ENCODE measurements at places on chromosomes 7 and 10.

DNA sequence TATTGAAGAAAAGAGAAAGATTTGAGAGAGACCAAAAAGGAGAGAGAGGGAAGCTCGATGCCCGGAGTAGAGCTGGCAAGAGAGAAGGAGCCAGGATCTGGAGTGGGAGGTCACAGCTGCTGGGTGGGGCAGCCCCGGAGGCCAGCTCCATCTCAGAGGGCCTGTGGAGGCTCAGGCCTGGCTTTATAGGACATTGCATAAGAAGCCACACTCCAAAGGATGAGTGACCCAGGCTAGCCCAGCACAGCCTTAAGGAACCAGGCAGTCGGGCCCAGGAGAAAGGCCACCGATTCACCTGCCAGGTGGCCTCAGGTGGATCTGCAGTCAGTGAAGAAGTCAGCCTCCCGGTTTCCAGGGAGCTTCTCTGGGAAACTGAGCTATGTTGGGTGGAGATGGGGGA, 676 bp downstream of the PLAC9 start:
- no peak for DNase-seq

DNA sequence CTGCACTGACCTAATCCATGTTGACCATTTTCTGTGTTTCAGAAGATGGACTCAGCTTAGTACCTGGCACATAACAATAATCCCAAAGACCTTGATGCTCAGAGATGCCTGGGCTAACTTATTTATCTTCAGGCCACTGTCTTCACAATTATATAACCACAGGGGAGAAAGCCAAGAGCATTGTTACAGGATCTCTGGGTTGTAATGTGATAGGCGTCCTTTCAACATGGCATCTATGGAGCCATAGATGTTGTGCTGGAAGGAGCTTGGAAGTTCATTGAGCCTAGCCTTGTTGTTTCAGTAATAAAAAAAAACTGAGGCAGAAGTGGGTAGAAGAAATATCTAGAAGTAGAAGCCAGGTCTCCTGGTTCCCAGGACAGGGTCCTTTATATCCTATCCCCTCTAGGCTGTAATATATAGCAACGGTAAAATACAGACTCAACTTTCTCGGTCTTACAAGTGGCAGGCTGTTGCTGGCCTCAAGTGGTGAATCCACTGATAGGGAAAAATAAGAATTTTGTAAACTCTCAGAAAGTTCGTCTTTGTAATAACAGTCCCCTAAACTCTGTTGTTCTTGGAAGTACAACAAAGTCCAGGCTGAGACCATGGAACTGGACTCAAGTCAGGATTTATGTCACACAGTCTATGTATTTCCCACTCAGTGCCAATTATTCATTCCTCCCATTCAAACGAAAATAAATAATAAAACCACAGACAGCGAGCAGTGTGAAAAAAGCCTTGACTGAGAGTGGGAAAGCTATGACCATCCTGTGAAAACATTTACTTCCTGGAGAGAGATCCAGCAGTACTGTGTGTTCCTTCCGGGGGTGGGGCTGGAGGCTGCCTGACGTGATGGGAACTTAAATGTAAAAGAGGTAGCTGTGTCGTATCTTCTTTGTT, 277.6 kb downstream of the REEP3 start:
- no peak for DNase-seq

DNA sequence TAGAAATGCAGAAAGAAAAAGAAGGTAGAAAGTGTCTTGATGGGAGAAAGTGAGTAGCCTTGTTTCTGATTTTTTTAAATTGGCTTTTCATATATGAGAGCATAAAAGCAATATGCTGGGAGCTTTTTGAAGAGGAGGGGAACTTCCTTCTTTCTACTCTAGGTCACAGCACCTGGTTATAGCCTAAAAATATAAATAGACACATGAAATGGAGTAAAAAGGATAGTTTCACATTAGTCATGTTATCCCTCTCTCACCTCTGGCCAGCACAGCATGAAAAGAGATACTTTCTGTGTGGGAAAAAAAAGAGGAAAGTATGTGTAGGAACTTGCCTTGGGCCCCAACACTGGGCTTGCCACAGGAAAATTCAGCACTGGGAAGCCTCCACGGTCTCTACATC, 292.2 kb upstream of the ZWINT start:
- DNase-seq: no peak

GRCh38 chr10:86375204-86375603, 8.6 kb upstream of the GRID1 start:
- DNase-seq: no peak

DNA sequence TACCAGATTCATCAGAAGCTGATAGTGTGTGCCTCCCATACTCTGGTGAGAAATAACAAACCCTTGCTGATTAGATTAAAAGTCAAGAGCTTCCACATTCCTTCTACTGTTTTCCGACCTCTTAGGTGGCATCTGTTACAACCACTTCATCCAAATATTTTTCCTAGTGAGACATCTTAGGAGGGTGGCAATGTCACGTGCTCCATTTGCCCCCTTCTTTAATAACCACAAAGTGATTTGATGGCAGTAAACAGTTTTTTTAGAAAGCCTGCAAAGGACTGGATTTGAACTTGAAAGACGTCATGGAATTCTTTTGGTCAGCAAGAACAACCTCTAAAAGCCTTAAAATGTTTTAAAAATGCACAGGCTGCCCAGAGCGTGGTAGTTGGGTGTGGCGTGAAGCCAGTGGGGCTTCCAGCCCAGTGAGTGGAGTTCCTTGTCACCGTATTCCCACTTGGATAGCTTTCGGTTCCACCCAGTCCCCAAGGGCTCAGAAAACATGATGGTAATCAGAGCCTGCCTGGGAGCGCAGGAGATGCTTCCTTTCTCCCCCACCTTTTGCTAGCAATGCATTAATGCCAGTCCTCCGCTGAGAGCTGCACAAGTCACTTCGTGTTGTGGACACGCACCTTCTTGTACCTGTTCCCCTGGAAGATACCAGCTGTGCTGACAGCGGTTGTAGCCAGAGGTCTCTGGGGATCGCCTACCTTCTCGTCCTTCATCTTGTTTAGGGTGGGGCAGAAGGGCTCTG, 256.4 kb downstream of the KIAA1217 start:
- DNase-seq: no peak

DNA sequence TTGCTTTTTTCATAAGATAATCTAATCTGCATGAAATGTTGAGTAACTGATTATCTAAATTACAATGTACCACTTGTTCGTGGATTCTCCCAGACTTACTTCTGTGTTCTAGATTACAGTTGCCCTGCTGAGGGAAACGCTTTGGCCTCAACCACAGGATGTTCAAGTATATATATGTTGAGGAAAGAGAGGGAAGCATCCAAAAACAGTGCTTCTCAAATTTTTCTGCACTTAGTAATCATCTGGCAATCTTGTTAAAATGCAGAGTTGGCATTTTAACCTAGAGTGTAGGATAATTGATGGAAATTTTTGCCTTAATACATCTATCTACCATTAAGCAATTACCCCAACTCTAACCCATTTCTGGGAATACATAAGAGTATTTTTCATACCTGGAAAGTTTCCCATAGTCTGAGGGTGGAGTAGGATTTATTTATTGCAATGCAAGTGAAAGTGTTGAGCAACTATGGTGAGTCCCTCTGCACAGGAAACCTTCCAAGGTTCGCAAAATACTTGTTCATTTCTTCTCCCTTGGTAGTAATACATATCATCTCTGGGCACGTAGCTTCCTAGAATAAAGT, 59.6 kb upstream of the C1GALT1 start:
- no peak for DNase-seq

DNA sequence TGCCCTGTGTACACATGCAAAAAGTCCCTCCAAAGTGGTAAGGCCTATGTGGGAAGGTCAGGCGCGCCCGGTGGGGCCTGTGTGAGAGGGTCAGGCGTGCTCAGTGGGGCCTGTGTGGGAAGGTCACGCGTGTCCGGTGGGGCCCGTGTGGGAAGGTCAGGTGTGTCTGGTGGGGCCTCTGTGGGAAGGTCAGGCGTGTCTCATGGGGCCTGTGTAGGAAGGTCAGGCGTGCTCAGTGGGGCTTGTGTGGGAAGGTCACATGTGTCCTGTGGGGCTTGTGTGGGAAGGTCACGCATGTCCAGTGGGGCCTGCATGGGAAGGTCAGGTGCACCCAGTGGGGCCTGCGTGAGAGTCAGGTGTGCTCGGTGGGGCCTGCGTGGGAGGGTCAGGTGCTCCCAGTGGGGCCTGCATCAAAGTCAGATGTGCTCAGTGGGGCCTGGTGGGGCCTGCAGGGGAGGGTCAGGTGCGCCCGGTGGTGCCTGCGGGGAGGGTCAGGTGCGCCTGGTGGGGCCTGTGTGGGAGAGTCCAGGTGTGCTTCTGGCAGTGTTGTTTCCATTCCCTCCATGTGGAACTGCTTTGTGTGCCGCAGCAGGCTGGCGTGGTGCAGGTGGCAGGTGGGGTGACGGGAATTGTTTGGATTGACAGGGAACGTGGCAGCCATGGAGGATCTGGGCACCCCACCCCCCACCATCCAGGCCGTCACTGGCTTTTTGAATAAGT, 15.4 kb downstream of the LRRC27 start:
- no peak for DNase-seq

DNA sequence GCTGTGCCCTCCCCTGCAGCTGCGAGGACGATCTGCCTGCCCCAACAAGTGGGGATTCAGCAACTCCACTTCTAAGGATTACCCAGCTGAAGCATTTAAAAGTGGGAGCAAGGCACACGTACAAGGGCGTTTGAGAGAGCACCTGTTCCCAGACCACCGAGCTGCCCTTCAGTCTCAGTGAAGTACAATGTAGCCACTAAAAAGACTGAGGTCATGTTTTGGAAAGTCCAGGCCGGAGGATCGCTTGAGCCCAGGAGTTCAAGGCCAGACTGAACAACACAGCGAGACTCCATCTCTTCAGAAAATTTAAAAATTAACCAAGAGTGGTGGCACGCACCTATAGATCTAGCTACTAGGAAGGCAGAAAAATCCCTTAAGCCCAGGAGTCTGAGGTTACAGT, 14.7 kb downstream of the NOS3 start:
- no peak for DNase-seq

DNA sequence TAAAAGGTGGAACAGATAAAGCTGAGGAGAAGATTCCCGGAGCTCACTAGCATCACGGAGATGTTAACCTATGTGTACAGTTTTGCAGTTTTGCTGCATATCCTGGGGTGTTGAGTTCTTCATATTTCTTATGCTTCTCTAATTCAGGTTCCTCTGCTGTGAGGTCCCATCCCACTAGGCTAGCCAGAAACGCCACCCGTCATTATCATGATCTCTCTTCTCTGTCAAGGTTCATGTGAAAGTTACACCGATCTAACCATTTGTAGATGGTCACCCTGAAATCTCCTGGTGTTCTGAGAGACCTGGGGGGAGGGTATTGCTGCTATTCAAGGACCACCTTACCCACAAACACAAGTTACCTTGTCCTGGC, 136.3 kb downstream of the CCDC71L start:
- DNase-seq: no peak

- DNase-seq: no peak
Measured at GRCh38 chr10:114258274-114258840, 19.3 kb downstream of the VWA2 start.

- no peak for DNase-seq
Measured at GRCh38 chr10:48716416-48716815, 31.7 kb downstream of the WDFY4 start.

DNA sequence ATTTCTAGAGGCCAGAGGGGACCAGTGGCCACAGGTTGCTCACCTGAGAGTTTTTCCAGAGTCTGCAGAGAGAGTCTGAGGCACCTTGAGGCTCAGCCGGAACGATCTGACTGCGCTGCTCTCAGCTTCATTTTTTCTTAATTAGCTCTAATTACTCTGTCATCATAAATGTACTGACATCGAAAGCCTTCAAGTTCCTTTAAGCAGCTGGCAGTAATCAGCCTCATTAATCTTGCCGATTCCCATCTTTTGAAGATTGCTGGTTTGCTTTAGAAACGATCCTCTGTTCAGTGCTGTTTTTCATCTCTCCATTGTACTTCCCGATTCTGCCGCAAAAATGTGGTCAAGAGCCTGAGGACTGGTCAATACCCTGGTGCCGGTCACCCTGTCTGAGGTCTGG, 454.7 kb downstream of the TYW1 start:
- no peak for DNase-seq

DNA sequence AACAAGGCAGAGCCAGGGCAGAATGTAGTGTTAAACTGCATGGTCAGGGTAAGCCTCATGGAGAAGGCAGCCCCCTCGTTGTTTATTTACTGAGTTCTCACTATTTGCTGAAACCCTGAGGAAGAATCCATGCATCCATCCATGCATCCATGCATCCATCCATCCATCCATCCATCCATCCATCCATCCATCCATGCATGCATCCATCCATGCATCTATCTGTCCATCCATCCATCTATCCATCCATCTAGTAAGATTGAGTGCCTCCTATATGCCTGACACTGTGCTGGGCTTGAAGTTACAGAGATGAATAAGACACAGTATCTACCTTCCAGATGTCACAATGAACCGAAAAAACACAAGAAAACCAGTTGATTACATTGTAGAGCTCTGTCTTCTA, 201.4 kb upstream of the AGK start:
- no peak for DNase-seq

DNA sequence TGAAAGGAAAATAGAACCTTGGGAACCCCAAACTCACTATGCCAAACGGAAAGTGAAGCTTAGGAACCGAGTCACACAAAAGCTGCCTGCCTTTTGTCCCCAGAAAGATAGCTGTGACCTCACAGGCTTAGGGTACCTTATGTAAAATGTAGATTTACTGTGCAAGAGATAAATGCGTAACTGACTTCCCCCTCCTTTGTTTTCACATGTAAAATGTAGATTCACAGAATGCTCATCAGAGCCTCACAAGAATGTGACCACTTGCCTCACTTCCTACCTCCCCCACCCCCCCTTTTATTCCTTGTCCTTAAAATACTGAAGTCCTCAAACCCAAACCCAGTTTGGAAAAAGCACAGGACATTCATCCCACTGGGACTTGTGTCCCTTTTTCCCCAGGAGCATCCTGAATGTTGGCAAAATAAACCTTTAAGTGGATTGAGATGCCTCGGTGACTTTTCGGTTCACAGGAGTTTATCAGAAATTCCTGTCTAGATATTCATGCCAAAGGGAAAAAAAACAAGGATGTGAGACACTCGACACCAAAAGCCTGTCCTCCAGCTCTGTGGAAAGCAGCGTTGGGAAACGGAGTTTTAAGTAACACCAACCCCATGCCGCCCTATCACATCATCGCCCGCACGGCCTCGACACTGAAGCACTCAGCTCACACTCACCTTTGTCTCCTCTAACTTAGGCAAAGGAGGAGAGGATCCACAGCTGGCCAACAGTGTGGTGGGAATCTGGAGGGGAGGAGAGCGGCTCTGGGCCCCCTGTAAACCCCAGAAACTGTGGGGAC, 45.9 kb downstream of the SVIL start:
- DNase-seq: no peak

DNA sequence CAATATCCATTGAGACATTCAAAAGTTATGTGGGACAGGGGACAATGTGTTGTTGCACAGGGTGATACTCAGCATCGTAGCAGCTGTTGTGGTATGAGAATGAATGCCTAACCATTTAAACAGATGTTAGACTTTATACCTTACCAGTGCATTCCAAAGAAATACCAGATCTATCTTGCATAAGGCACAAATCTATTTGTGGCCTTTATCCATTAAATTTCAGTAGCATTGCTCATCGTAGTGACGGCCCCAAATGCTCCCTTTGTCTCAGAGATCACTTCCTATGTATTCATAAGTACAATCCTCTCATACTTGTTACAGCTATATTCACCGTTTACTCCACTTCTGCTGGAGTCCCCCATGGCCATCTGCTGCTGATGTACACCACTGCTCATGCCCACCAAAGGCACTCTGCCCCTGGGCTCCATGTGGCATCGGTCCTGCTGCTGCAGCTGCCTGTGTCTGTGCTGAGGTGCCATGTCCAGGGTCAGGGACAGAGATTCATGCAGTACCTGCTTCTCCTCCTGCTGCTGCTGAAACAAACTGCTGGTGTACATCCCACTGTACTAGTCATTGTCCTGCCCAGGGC, 96.3 kb downstream of the CPED1 start:
- no peak for DNase-seq

All from stimulated activated CD8-positive, alpha-beta memory T cell treated with anti-CD3 and anti-CD28 coated beads, Interleukin-4, amount 100 ng/mL, for 24 hours (primary cell).